ENCODE measurements at places on chromosomes 5 and 9.

- DNase-seq, result no peak
Observed at GRCh38 chr5:139141446-139142204, 56.5 kb downstream of the SIL1 start.

DNA sequence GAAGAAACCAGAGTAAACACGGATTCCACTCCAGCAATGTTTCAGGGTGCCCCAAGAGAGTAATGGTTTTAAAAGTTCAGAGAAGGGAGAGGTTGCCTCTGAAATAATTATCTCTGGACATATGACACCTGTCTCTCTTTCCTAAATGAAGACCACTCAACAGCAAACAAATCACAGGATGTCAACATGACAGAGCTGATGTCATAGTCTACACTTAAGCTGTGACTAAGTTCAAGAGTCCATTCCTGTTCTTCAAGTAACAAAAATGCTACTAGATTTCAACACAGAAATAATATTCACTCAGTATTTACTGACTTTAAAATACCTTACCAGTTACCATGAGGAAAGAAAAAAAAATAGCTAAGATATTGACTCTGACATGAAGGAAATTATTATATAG, 44.7 kb upstream of the SLC30A5 start:
- DNase-seq, result no peak

DNA sequence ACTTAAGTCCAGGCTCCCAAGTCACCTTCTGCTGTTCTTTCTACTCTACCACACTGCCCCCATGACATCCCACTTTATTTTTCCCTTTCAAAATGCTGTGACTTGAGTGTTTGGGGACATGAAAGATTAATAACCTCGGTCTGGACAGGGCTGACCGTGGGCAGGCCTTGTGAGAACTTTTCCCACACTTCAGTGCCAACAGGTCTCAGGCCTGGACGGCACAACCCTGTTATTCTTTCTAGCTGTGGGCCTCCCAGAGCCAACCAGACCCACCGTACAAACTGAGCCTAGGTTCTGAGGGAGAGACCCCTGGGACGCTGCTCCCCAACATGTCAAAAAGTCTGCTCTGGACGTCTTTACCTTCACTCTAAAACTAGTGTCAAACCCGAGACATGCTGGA, 153.4 kb downstream of the CEP120 start:
- DNase-seq, result no peak

DNA sequence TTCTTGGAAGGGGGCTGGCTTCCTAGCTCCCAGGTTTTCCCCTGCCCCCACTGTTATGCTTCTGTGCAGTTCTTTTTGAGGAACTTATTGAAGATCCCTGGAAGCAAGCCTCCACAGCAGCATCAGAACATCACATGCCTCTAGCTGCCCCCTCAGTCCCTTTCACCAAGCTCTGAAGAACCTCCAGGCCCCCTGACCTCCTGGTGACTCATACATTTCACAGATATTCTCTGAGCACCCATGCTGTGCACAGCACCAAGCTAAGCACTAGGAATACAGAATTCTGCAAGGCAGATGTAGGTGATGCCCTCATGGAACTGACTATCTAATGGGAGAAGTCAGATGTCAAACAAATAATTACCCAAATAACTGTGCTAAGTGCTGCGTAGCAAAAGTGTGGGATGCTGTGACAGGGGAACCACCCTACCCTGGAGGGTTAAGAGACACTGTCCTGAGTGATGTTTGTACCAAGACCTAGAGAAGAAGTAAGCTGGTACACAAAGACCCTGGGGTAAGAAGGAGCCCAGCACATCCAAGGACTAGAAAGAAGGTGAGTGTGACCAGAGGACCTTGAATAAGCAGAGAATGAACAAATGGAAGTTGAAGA, 213.7 kb upstream of the NR4A3 start:
- DNase-seq, result no peak

GRCh38 chr9:136815422-136815782, 7.7 kb downstream of the RABL6 start:
- DNase-seq, result no peak

- no peak for DNase-seq
Observed at GRCh38 chr5:95557841-95558240, 2.9 kb downstream of the ARSK start.
